NCI-H1417 (cell line): ENCODE measurements at places on chromosomes 11 and 22.

GRCh38 chr11:67525275-67525976 lies 2.2 kb upstream of the CABP2 start:
- no peak for DNase-seq

DNA sequence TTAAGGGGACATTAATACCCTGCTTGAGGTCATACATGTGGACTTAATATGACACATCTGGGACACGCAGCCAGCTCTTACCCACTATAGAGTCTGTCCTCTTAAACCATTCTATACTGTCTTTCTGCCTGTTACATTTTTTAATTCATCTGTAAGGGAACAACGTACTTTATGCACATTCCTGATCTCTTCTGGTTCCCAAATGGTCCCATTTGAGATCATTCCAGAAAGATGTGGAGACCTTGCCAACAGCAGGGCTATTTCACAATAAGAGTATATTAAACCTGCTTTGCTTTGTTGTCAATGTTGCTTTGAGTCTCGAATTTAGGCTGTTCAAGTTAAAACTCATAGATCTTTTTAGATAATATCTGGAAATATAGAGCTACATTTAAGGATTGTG lies 332.2 kb upstream of the RAG2 start:
- no peak for DNase-seq

DNA sequence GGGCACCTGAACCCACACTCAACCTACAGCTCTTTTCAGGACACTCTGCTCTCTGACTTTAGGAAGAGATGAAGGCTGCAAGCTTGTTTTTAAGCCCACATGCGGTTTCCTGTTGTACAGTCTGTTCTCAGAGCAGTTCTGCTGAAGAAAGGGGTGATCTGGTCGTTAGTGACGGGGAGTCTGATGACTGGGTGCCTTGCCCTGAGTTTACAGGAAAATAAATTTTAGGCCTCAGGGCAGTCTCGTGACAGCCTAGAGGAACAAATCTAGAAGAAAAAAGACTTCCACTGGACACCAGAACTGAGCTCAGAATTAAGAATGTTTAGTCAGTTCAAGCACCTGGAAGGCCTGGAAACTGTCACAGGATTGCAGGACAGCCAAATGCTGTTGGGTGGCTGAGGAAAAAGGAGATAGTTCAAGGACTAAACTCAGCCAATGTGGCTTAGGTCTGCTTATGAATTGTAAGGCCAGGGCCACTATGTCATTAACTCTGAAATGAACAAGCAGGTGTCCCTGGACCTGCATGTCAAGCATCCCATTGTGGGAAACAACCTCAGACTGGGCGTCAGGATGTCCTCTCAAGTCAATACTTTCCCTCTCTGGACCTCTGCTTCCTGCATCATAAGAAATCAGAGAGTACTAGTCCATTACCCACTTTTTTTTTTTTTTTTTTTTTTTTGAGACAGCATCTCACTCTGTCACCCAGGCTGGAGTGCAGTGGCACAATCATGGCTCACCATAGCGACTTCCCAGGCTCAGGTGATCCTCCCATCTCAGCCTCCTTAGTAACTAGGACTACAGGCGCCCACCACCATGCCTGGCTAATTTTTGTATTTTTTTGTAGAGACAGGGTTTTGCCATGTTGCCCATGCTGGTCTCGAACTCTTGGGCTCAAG lies 5.7 kb downstream of the PIK3IP1 start:
- no peak for DNase-seq

- DNase-seq, result peak; percentile 27
These were observed 31.0 kb downstream of the MCM5 start for GRCh38 chr22:35430897-35431322.

DNA sequence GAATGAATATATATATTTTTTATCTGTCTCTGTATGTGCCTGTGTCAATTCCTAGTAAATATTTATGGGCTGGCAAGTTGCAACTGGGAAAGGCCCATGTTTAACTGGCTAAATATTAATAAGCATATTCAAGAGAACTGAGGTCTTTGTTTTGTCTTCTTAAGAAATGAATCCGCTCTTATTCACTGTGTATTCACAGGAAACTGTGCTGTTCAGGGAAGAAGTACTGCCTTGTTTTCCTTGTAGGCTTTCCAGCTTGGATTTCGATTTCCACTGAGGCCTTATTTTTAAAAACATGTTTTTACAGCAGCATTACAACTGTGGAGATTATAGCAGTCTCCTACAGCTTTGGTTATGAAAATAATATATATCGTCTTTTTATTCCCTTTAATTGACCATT lies 64.7 kb downstream of the LDLRAD3 start:
- DNase-seq, result no peak

GRCh38 chr11:119615003-119615881 lies 113.8 kb downstream of the NECTIN1 start:
- no peak for DNase-seq

- DNase-seq, result no peak
These were observed 5.8 kb upstream of the TBC1D10A start for GRCh38 chr22:30332551-30332950.

DNA sequence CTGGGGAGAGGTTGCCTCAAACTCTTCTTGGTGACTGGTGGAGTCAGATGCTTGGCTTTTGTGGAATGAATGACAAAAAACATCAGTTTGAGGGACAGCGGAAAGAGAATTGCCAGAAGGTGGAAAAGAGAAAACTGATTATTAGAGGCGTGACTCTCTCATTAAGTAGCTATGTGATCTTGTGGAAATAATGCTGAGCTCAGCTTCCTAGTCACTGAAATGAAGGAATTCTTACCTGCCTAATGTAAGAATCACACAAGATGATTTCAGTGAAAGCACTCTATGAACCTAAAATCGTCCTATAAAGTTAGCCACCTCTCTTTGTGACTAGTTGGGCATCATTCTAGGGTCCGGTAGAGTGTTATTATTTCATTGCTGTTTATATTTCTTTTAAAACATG lies 498.8 kb downstream of the TMEM135 start:
- DNase-seq, result no peak

DNA sequence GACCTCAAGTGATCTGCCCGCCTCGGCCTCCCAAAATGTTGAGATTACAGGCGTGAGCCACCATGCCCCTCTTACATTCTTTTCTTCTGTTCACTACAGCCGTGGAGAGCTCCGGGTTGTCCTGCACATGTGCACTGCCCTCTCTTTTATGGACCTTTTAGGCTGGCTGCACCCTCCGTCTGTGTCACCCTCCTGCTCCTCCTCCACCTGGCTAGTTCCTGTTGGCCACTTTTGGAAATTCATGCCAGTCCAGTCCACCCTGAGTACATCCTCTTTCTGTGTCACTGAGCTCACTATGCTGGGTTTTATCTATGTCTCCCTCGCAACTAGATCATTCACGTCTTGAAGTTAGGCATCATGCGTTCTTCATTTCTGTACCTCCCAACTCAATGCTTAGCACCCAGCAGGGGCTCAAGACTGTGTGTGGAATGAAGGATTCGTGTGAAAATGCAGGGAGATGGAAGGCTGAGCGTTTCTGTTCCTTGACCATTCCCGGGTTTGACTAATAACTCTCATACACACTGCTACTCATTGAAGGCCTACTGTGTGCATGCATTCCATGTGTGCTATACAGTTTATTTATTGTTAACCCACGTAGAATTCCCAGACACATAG lies 60.6 kb downstream of the PTPRJ start:
- no peak for DNase-seq

DNA sequence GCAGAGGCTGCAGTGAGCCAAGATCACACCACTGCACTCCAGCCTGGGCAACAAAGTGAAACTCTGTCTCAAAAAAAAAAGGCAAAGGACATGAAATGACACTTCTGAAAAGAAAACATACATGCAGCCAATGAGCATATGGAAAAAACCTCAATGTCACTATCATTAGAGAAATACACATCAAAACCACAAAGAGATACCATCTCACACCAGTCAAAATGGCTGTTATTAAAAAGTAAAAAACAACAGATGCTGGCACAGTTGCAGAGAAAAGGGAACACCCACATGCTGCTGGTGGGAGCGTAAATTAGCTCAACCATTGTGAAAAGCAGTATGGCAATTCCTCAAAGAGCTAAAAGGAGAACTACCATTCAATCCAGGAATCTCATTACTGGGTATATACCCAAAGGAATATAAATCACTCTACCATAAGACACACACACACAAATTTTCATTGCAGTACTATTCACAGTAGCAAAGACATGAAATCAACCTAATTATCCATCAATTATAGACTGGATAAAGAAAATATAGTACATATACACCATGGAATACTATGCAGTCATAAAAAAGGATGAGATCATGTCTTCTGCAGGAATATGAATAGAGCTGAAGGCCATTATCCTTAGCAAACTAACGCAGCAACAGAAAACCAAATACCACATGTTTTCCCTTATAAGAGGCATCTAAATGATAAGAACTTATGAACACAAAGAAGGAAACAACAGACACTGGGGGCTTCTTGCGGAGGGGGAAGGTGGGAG lies 15.7 kb upstream of the C11orf58 start:
- DNase-seq, result no peak

- no peak for DNase-seq
These were observed 1.6 kb downstream of the YIF1A start for GRCh38 chr11:66287211-66287888.

DNA sequence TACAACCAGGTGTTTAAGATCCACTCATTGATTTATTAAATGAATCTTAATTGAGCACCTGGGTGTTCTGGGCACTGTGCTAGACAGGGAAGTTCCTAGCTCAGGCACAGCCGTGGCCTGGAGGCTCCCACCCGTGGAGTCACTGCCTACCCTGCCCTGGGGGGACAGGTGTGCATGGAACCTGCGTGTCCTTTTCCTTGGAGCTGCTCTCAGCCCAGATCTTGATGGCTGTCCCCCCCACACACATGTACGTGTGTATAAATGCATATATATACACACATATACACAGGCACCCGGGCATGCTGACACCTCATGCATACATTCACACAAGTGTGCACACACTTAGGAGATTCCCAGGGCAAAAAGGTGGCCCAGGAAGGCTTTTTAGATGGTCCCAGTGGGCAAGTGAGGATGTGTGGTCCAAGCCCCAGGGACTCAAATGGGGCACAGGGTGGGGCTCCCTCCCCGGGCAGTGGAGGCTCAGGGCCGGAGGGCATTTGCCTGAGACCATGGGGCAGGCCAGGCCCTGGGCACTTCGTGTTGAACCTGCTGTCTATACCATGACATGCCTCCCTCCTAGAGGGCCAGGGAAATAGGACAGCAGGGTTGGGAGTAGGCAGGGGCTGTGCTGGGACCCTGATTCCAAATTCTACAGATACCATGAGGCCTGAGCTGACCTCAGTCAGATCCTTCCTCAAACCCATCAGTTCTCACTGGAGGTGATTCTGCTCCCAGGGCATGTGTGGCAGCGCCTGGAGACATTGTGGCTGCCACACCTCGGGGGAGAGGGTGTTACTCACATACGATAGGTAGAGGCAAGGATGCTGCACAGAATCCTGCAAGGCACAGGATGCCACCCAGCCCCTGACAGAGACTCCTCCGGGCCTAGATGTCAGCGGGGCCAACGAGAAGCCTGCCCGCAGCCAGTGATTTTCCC lies 77.8 kb downstream of the BCR start:
- DNase-seq, result peak; percentile 34

DNA sequence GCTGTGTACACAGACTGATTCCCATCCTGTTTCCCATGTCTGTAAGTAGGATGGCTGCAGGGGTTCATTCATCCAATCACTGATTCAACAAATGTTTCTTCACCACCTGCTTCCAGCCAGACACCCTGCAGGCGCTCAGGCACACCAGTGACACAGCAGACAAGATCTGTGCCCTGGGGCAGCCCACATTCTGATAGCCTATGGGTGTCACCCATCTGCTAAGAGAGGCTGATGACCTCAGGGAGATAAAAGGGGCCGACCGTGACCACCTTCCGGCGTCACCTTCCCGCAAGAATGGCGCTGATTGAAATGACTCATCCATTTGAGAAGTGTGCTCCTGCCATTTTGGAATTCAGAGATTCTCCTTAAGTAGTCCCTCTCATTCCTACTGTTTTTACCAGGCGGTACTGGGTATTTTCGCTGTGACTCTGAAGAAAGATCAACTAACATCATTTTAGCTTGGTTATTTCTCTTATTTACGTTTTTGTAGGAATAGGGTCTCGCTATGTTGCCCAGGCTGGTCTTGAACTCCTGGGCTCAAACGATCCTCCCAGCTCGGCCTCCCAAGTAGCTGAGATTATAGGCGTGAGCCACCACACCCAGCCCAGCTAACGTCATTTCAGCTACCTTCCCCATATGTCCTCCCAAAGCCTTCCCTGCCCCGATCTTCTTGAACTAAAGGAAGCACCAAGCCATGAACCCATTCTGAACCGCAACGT lies 73.2 kb upstream of the BID start:
- DNase-seq, result peak; percentile 68

- DNase-seq, result peak; percentile 48
These were observed 345.5 kb upstream of the CTSC start for GRCh38 chr11:88683024-88683423.

- DNase-seq, result no peak
These were observed 357.8 kb upstream of the LARGE1 start for GRCh38 chr22:34278121-34278520.

DNA sequence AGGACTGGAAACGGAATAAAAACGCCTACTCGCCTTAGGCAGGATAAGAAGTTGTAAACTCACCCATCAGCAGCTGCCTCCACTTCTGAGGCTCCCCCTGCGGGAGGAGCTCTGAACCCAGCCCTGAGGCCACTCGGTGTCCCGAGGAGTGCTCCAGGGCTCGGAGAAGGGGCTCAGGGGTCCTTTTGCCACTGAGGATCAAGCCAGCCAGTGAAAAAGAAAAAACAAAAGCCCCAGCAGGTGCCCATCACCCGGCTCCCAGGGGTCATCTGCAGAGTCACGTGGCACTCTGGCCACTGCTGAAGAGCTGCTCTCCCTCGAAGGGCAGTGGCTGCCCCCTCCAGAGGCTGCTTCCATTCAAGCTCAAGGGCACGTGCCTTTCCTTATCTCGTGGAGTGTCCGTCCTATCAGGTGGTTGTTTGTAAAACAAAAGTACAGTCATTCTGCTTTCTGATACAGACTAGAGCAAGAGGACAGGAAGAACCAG lies 29.0 kb downstream of the NUP50 start:
- no peak for DNase-seq

DNA sequence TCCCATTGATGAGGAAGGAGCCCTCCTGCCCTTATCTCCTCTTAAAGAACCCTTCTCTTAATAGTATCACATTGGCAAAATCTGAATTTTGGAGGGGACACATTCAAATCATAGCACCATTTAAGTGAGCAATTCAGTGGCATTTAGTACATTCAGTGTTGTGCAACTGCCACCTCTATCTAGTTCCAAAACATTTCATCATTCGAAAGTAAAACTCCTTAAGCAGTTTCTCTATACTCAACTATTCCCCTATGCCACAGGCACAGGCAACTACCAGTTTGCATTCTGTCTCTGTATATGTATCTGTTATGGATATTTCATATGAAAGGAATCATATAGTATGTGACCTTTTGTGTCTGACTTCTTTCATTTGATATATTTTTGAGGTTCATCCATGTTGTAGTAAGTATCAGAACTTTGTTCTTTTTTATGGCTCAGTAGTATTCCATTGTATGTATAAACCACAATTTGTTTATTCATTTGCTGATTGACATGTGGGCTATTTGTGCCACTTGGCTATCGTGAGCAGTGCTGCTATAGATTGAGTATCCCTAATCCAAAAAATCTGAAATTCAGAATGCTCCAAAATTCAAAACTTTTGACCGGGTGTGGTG lies 22.9 kb downstream of the FAR1 start:
- DNase-seq, result no peak

GRCh38 chr11:10211470-10211869 lies 82.5 kb downstream of the SBF2 start:
- DNase-seq, result no peak
